NCI-H460 (cell line): ENCODE measurements at places on chromosomes 4 and X.
A peak's percentile ranks its signal among the peaks of the same experiment; 100 is the strongest.

- DNase-seq, result peak; percentile 40
These were observed 732 bp upstream of the ADRA2C start for GRCh38 chr4:3765271-3766035.

GRCh38 chrX:15607067-15607466, 6.3 kb upstream of the ACE2 start:
- no peak for DNase-seq

DNA sequence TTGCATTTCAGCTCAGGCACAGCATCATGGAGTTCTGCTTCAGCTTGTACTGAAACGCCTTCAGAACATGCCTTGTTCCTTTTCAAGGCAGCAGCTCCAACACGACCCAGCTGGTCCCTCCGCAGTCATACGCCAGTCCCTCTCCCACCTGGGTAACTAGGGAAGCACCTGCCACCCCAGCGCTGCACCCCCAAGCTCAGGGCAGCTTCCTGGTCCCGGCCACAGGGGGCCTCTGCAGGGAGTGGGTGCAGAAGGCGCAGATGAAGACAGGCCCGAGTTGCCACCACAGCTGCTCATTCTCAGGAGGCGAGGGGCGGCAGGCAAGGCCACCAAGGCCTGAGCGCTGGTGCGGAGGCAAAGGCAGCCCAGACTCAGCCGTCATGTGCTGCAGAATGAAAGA, 21.8 kb downstream of the WDR1 start:
- DNase-seq, result no peak

DNA sequence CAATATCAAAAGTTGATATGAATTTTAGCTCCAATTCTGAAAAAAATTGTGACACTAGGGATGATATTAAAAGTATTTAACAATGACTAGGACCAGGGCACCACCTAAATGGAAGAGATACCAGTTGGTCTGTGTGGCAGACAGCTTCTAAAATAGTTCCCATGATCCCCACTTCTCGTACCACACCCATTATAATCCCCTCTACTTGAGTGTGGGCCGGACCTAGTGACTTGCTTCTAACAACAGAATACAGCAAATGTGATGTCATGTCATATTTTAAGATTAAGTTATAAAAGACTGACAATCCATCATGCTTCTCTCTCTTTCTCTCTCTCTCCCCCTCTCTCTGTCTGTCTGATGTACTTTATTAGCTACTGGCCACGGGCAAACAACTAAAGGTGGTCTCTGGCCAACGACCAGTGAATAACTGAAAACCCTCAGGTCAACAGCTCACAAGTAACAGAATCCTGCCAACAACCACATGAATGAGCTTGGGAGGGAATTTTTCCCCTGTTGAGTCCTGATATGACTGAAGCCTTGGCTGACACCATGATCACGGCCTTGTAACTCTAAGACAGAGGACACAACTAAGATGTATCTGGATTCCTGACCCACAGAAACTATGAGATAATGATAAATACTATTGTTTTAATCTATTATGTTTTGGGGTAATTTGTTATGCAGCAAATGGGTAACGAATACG, 34.4 kb downstream of the FAM13A start:
- DNase-seq, result no peak

- no peak for DNase-seq
These were observed 490.3 kb upstream of the PABPC4L start for GRCh38 chr4:134691915-134692314.

DNA sequence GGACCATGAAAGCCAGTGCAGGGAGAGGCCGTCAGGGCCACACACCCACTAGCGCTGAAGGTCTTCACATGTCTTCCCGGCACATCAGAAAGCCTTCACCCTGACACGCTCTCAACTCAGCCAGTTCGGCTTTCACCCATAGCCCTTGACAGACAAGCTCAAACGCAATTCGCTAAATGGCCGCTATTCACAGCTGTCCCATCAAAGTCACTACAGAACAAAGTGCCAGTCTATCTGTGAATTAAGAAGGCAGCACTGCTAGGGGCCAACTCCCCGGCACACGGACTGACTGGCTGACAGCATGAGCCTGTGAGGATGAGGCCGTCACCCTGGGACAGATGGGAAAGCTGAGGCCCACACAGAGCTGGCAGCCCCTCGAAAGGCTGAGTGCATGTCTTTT, 45.7 kb downstream of the ACOX3 start:
- no peak for DNase-seq

DNA sequence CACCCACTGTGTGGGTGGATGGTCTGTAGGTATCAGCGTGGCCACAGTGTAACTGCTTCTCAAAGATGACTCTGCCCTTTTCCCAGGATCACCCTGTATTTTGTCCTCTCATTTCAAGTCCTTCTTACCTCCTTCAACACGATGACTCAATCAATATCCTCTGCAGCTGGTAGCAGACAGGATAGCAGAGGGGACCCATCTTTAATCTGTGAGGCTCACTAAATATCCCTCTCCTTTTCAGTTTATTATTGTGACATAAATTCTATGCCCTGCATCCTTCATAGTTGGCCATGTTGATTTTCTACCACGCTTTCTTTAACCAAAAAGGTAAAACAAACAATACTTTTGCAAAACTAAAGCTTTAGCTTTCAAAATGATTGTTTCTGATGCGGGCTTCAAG, 9.6 kb upstream of the MEPE start:
- DNase-seq, result no peak

DNA sequence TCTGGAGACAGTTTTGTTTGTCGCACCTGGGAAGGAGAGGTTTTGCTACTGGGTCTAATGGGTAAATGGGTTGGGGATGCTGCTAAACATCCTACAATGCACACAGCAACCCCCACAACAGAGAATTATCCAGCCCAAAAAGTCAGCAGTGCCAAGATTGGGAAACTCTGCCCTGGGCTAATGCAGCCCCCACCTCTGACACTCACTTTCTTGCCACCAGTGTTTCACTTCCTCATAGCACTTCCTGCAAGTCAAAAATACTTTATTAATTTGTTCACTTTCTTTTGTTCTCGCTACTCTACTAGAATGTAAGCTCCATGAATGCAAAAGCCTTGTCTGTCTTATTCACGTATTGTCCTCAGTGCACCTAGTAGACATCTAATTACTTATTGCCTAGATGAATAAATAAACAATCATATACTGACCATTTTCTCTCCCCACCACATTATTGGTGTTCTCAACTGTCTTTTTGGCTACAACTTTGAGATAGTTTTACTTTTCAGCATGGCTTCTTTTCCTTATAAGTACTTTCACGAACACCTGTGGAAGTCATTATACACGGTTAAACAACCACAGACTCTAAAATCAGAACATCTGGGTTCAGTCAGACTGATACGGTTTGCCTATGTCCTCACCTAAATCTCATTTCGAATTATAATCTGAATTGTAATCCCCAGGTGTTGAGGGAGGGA, 82.0 kb upstream of the PITX2 start:
- no peak for DNase-seq

DNA sequence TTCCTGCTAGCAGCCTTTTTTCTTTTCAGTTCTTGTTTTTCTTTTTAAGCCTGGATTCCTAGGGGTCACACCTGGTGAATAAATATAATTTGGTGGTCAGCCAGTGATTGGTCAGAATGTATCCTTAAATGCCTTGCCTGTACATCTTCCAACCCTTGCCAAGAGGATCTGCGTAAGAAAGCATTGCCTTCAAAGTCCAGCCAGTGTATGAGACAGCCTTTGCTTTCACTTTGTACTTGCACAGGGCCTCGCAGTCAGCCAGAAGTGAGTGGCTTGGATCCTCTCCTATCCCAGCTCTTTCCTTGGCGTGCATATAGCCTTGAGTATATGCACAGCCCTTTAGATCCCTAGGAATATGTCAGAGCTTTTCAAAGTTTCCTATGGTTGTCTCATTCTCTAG, 22.2 kb downstream of the KANTR start:
- no peak for DNase-seq

GRCh38 chr4:144310535-144310934, 170.0 kb upstream of the GYPA start:
- DNase-seq, result no peak

DNA sequence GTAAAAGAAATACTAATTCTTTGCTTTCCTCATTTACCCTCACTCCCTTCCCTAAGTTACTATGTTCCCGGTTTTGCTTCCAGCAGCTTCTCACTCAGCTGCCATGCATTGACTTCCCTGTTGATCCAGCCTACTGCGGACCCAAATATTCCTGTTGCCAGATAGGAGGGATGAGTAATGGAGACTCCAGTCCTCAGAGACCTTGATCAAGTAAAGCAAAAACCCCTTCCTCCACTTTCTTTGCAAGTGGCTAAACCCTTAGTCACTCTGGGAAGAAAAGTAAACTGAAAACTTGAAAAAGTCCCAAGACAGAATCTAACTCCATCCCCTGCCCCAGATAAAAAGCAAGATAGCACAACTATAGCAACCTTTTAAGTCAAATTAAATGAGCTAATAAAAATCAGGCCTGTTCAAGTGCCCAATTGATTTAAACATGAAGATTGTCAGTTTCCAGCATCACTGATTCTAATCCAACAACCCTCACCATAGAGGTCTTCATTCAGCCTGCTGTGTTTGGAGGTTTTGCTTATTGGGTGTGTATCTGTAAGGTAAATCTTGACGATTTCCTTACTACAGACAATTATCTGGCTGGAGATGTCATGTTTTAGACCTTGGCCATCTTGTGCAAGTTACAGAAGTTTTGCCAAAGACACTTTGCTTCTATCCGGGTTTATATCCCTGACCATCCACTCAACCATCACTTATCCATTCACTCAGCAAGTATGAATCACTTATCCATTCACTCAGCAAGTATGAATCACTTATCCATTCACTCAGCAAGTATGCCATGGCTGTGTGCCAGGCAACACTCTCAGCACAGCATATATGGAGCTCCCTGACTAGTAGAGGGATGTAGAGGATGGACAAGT, 17.6 kb downstream of the FGFBP1 start:
- DNase-seq, result peak; percentile 85

DNA sequence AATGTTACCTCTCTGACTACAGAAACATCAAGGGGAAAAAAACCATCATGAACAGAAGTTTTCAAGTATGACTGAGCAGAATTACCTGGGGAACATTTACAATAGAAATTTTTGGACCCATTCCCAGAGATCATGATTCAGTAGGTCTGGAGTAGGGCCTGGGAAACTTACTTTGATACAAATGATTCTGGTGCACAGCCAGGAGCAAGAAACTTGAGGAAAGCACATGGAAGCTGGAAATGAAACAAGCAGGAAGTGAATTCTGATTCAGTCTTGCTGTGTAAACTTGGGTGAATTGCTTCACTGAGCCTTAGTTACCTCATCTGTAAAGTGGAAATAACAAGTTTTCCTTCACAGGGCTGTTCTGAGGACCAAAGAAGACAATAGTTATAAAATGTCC, 192.5 kb upstream of the TAPT1 start:
- no peak for DNase-seq

DNA sequence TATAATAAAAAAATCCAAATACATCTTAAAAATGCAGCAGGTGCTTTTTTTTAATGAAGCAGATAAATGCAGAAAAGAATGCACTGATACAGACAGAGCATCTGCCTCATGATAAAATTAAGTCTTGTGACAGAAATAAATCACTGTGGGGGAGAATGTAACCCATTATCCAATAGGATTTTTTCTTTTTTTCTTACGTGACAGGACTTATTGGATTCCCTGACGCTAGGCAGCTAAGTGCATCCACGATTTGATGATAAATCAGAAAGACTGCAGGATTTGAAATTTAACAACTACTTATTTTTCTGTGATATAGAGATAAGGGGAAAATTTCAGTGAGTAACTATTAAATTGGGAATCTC, 110.6 kb upstream of the PPARGC1A start:
- DNase-seq, result no peak

DNA sequence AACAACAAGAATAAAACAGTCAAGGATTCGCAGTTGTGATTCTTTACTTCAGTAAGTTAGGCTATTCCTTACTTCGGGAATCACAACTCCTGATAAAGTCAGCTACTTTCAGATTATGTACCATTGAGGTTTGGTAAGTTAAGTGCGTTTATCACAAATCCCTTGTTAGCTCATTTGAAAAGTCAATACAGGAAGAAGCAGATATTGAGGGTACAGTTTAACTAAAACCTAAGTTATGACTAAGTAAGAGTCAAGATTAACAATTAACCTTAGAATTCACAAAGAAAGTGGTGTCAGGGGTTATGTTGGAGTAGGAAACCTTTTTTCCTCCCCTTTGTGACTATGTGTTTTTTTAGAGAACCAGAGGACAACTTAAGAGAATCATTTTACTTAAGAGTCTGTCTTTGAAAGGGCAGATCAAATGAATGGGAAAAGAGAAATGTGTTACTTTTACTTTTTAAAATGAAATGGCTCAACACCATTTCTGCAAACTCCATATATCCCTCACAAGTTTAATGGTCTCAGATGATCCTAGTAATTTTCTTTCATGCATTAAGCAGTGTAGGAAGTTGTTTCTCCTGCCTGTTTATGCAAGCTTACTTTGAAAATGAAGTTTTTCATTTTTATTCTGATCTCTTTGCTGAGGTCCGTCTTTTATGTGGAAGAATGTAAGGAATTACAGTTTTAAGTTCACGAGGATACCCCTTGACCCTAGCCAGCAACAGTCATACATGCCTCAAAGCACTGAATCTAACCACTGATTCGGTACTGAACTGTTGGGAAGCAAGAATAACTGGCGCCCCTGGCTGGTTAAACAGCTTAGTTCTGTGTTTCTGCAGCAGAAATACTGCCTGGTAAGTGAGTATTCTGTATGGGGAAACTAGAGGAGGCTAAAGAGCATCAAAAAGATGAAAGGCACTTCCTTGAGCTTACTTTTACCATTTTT, 211.7 kb downstream of the SLC4A4 start:
- DNase-seq, result no peak

DNA sequence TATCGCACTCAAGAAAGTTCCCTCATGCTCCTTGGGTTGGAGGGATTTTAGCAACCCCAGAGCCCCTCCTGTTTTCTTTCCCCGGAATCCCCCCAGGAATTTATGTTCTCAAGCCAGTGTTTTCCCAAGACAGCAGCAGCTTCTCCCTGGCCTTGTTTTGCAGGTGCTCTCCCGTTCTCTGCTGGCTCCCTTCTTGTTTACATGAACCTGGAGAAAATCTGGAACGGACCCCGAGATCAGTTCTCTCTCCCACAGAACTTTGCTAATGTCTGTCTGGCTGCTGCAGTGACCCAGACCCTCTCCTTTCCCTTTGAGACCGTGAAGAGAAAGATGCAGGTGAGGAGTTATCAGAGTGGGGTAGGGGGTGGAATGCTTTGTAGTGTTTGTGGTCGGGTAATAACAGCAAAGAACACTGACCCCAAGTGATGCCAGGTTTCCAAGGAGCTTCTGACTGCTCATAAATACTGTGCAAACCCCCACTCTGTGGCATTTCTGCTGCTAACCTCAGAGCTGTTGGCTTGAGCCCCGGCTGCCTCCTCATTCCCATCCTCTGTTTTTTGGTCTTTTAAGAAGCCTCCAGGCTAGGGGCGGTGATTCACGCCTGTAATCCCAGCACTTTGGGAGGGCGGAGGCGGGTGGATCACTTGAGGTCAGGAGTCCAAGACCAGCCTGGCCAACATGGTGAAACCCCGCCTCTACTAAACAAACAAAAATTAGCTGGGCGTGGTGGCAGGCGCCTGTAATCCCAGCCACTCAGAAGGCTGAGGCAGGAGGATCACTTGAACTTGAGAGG, 11.1 kb downstream of the SLC25A43 start:
- peak; percentile 54 for DNase-seq

- DNase-seq, result no peak
These were observed 81.7 kb downstream of the FREM3 start for GRCh38 chr4:143618811-143619210.
